ENCODE measurements at places on chromosomes 16 and 17.

DNA sequence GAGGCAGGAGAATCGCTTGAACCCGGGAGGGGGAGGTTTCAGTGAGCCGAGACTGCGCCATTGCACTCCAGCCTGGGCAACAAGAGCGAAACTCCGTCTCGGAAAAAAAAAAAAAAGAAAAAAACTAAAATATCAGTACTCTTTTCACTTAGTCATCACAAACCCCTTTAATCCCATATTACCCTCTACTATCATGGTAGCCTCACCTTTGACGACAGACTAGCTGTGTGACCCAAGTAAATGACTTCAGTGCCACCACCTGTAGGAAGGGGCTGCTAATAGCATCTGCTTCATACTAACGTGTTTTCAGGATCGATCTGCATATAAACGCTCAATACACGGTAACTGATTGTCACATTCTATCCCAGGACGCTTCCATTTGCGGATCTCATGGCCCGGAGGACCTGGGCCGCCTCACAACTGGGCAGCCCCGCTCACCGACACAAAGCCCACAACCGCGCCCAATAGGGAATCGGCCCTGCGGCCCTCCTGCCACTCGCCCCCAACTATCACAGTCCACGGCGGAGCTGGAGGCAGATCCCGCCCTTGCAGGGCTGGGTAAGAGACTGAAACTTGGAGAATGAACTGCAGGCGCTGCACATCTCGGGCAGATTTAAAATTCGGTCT, 1.1 kb upstream of the ZNF263 start:
- no peak for DNase-seq

DNA sequence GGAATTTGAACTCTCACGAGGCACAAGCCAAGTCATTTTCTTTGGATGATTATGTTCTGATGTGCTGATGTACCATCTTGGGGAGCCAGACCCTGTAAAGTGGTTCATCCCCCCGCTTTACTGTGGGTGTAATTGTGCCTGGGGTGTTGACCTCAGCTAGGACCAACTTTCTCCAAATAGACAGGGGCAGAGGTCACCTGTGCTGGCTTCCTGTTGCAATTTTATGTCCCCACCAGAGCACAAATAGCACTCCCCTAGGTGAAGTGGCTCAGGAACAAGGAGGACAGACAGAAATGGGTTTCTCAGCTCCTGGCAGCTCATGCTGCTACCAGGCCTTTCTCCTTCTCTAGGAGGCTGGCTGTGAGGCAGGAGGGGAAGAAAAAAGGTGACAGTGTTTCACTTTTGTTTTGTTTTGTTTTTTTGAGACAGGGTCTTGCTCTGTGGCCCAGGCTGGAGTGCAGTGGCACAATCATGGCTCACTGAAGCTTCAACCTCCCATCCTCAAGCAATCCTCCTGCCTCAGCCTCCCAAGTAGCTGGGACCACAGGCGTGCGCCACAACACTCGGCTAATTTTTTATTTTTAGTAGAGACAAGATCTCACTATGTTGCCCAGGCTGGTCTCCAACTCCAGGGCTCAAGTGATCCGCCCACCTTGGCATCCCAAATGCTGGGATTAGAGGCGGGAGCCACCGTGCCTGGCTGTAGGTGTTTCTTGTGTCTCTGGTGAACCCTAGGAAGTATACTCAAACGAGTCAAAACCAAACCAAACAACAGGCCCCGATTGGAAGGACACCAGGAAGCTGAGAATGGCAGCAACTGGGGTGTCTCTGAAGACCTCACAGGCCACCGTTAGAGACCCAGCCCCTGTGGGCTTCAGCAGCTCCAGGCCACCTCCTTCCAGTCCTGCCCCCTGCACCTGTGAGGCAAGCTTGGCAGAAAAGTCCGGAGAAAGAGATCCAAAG, 32.5 kb upstream of the WFIKKN2 start:
- DNase-seq = no peak

DNA sequence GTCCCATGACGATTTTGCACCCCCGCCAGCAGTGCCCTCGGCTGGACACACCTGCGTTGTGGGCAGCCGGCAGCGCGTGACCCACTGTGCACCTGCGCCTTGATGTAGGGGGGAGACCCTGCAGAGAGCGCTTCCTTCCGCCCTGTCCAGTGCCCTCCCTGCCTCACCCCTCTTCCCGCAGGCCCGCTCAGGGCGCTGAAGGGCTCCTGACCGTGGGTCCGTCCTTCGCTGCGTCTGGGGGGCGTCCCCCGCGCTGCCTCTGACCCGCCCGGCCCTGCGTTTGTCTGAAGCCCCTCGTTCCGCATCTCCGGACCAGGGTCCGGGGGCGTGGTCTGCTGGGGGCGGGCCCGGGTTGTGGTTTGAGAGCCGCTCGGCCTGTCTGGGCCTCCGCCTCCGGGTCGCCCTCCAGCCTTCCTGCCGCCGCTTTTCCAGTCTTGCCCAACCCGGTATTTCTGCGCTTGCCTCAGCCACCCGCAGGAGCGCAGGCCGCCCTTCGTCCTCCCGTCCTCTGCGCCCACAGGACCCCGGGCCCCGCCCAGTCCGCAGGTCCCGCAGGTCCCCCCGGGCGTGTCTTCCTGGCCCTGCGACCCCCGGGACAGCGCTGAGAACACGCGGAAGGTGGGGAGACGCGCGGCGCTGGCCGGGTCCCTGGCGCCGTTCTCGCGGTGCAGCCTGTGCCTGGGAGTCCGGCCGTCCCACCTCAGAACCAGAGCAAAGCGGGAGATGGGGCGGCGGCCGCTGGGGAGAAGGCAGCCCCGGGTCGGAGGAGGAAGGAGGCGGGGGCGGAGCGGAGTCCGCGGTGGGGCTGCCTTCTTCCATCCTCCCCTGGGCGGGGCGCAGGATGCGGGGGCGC, 4.0 kb upstream of the IL17C start:
- peak; percentile 83 for DNase-seq

DNA sequence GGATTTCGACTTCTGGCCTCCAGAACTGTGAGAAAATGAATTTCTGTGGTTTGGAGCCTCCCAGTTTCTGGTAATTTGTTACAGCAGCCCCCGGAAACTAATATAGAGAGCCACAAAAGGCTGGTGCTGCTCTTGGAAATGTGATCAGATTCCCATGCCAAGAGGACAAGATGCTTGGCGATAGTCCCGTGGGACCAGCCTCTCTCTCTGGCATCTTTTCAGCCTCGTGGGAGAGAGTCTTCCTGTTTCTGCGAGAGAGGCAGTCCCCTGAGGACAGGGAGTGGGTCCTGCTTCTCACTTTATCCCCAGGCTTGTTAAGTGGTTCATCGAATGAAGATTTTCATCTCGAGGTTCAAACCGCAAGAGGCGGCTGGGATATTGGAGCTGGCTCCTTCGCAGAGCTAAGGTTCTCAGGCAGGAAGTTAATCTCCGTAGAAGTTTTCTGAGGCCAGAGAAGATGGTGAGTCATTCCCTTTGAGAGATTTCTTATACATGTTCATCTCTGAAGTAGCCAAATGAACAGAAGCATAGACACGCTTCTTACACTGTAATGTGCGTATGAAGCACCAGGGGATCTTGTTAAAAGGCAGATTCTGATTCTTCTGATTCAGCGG, 211.6 kb upstream of the SDK2 start:
- DNase-seq = no peak

GRCh38 chr16:47643323-47644000, 182.3 kb downstream of the PHKB start:
- no peak for DNase-seq

- DNase-seq = no peak
These were observed 33.8 kb downstream of the NCOR1 start for GRCh38 chr17:16181581-16181980.

DNA sequence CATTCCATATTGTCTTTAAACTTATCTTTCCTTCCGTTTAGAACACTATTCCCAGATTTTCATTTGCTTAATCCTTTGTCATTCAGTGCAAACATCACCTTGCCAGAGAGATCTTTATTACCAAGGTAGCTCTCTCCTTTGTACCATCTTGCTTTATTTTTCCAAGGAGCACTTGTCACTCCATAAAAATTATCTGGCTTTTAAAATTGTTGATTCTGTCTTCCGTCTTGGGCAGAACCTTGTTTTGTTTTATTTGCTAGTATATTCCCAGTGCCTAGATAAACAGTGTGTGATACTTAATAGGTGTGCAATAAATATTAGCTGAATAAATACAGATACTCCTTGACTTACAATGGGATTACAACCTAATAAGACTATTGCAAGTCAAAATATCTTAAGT, 327.7 kb downstream of the UTP18 start:
- no peak for DNase-seq

DNA sequence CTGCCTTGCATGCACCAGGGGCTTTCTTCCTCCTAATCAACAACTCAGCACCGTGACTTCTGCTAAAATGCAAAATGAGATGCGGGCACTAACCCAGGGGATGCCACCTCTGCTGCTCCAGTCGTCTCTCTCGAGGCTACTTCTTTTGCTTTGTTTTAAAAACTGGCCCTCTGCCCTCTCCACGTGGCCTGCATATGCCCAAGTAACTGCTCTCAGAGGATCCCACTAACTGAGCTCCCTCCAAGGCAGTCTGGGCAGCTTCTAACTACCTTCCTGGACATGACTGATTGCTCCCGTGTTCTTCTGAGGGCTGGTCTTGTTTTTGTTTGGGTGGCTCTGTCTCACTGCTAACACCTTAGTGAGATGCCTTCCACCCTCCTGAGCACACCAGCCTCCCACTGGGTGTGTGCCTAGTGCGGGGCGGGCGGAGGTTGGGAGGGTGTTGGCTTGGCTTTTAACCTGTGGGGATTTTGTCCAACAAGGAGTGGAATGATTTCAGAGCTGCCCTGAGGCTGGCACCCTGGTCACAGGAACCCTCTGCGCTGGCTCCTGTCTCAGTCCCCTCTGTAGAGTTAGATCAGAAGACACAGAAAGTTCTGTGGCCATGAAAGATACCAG, 8.9 kb upstream of the LGALS9 start:
- DNase-seq = no peak
